WTC11 (cell line): ENCODE measurements at places on chromosomes 16 and 17. TPM values are rescaled to one million over a fixed set of nuclear protein-coding genes. Genes with fewer than 3 reads are reported as not detected.

GRCh38 chr16:4325253-4325758, 9.4 kb downstream of the GLIS2 start:
- DNase-seq, result no peak

- no peak for DNase-seq
These were observed 111.4 kb upstream of the SIAH1 start for GRCh38 chr16:48496571-48497095.

DNA sequence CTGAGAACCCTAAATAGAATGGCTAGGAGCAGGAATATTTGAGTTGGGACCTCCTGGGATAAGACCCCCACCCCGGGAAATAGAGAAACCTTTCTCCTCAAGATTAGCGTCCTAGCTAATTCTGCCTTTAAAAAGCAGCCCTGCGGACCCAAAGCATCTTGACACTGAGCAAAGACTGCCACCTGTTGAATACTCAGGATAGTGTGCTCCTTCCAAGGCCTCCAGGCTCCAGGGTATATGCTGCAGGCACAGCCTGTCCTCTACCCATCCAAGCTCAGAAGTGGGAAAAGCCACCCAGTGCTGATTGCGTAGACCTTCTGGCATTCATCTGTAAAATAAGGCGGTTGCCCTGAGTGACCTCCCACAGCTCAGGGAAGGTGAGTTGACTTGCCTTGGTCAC, 456.2 kb upstream of the DYNLRB2 start:
- peak; percentile 51 for DNase-seq

- no peak for DNase-seq
These were observed 269.0 kb downstream of the WWOX start for GRCh38 chr16:78368121-78369102.

The KRT39 gene
- not detected in 3 replicates for total RNA-seq

The SLC6A2 gene
- 0.16 to 0.30 TPM (median 0.20 TPM) in 3 replicates for total RNA-seq

DNA sequence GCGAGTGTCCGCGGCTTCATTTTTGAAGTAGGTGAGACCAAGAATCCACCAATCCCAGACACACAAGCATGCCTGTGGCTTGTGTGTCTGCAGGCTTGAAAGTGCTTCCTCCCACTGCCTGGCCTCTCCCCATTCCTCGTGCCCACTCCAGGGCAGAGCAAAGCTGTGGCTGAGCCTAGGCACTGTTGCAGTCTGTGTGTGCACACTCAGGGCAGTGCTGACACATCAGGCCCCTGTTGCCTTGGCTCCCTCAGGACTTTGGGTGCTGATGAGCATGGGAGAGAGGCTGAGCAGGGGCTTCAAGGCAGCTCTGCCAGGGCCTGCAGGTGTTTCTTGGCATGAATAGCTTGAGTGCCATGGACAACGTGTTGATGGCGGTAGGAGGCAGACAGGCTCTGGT, 776.7 kb downstream of the CDH11 start:
- no peak for DNase-seq

DNA sequence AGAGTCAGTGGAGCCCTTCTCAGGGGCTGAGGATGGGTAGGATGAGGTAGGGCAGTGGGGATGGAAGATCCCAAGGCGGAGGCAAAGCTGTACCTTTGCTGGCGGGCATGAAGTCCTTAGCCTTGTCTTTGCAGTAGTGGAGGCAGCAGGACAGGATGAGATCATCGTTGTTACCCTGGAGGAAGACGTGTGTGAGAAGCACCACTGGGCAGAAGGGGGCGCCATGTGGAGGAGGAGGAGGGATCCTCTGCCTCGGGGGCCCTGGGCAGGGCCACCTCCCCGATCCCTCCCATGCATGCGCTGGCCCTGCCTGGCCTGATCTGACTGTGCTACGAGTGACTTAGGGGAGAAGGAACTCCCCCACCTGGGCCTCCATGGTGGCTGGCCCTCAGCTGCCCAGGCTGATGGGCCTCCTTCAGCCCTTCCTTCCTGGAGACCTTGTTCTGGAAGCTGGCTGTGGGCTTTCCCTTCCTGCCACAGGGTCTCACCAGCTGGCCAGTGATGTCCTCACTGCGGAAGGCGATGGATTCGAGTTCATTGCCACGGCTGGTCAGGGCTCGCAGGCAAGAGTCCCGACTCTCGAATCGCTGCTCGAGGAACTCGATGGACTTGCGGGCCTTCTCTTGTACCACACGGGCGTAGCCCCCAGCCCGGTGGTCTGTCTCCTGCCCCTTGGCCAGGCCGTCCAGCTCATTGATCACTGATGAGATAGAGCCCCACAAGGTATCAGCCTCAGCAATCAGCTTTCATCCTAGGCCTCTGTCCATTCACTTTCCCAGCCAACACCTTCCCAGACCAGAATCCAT, 10.3 kb downstream of the HIC1 start:
- peak; percentile 90 for DNase-seq

DNA sequence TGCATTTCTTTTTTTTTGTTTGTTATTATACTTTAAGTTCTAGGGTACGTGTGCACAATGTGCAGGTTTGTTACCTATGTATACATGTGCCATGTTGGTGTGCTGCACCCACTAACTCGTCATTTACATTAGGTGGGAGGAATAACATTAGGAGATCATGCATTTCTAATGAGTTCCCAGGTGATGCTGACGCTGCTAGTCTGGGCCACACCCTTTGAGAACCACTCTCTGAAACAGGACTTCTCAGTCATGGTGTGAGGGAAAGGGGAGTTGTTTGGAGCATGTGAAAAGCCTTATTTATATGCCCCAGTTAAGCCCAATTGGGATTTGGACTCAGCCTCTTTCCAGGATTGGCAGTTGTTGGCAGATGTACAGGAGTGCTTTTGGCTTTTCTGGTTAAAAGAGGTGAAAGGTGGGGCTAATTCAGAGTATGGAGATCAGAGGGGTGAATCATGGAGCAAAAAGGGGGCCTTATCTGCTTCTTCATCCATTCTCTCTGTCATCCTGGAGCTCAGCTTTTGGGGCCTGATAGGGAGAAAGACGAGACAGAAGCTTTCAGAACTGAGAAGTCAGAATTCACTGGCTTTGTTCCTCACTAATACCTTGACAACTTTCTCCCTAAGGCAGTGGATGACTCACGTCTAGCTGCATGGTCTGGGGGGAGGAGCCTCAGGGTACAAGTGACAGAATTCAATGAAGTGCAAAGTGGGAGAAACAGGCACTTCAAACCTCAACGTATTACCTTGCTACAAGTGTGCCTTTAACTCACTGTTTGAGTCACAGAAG, 180.0 kb upstream of the CACNG3 start:
- no peak for DNase-seq

The ADCY9 gene
- total RNA-seq, result 9.5 to 11.5 TPM (median 10.0 TPM) in 3 replicates

DNA sequence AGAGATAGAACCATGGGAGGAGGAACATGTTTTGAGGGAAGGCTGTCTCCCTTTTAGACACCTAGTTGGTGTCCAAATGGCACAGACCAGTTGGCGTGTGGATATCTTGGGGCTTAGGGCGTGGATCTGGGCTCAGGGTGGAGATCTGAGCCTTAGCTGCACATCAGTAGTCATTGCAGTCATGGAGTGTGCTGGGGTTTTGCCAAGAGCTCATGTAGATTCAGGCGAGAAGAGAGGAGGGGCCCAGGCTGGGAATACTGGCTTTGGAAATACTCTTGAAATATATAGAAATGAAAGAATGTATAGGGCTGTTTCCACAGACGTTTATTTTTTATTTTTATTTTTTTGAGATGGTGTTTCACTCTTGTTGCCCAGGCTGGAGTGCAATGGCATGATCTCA, 92.0 kb downstream of the PRKCB start:
- DNase-seq, result no peak

The TRIM72 gene
- 1.8 to 2.5 TPM (median 2.4 TPM) in 3 replicates for total RNA-seq

The TEX19 gene
- total RNA-seq, result 0.89 to 1.4 TPM (median 1.4 TPM) in 3 replicates

The TMEM186 gene
- 13.9 to 17.8 TPM (median 14.6 TPM) in 3 replicates for total RNA-seq
